ENCODE measurements at places on chromosomes 11 and 22.

- DNase-seq, result no peak
Observed at GRCh38 chr11:104763930-104764709, 134.1 kb downstream of the CASP12 start.

DNA sequence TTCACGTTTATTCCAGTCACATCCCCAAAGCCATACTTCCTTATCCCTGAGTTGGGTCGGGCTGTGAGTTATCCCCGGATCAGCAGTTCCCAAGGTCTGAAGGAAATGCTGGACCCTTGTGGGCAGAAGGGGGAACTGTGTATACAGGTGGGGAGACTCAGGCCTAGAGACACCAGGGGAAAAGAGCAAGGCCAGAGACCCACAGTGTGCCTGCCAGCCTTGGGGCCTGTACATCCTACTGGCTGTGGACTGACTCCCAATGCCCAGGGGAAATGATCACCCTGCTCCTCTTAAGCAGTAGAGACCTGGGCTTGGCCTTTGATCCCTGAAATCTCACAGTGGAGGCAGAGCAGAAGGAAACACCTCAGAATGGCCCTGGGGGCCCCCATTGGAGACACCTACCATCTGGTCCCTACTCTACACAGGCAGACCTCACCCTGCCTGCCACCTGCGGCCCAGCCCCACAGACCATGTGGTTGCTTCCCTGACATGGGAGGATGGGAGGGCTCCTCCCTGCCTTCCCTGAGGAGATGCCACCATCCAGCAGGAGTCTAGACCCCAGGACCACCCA, 1.3 kb downstream of the SELENOM start:
- no peak for DNase-seq

DNA sequence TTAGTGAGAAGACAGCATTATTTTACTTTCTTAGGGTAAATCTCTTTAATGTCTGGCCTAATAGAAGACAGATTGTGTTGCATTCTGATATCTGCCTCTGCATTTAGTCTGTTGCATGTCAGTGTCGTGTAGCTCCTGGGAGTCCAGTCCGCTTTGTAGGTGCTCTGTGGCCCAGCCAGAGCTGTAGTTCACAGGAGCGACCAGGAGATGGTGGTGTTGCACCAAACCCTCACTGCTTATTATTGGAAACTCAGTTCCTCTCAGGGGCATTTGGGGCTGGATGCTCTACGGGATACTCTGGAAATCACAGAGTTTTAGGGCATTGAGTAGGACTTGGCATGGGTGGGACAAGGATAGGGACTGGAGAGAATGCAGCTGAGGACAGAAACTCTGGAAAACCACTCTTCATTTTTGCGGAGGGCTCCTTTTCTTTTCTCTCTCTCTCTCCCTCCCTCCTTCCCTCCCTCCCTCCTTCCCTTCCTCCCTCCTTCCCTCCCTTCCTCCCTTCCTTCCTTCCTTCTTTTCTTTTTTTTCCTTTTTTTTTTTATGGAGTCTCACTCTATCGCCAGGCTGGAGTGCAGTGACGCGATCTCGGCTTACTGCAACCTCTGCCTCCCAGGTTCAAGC, 21.7 kb downstream of the MIAT start:
- DNase-seq, result peak; percentile 80

DNA sequence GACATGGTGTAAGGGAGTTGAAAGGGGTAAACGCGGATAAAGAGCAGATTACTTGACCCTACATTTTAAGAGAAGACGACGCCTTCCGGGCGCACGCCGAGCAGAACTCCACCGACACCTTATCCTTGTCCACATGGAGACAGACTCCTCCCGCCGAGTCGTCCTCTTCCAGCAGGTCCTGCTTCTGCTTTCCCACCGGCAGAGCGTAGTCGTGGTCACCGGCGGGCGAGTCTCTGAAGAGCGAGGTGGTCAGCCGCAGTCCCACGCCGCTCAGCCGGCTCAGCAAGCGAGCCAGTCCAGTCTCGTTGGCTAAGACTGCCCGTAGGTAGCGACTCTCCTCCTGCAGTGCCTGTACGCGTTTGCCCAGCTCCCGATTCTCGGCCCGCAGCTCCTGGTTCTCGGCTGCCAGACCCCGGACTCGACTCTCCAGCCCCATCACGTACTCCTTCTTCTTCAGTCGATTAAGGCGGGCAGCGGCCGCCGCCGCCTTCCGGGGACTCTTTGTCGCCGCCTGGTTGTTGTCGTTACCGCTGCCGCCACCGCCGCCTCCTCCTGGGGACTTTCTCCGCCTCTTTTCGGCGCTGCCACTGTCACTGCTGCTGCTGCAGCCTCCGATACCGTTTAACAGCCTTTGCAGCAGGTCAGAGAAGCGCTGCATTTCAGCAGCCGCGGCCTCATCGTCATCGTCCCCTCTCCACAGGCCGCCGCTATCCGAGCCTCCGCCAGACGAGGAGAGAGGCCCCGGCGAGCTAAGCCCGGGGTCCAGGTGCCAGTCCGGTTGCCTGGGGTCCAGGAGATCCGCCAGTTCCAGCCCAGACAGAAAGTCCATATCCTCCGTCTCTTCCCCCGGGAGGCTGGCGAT, 945 bp downstream of the CREBZF start:
- peak; percentile 87 for DNase-seq

DNA sequence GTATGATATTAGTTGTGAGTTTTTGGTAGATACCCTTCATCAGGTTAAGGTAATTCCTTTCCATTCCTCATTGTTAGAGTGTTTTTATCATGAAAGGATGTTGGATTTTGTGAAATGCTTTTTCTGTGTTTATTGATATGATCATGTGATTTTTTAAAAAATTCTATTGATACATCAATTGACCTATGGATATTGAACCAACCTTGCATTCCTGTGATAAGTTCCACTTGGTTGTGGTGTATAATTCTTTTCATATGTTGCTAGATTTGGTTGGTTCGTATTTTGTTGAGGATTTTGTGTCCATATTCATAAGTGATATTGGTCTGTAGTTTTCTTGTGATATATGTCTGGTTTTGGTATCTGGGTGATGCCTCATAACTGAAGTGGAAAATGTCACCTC, 6.7 kb downstream of the ANKRD13D start:
- DNase-seq, result no peak

DNA sequence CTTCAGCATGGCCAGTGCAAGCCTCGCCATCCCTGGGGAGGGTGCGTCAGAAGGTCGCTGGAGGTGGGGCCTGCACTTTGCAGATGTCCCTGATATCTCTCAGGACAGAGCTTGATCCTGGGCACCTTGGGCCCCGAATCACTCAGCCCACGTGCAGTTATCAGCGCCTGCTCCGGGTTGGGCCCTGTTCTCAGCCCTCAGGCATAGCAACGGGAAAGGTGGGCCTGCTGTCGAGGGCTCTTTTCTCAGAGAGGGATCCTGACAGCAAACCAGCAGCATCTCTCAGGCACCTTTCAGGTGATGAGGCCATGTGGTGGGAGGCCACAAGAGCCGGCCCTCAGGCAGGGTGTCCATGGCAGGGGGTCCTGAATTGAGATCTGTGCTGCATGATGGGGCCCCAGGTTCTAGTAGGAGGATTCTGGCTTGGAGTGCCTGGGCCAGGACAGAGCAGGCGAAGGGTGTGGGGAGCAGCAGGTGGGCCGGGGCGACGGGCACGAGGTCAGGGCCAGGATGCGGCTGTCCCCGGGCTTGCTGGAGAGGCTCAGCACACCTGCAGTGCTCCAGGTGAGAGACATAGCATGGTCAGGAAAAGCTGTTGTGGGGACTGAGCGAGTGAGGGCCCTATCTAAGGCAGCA, 280.5 kb downstream of the TBC1D22A start:
- DNase-seq, result no peak

- peak; percentile 81 for DNase-seq
Observed at GRCh38 chr22:29310863-29311339, 4.5 kb downstream of the GAS2L1 start.

GRCh38 chr11:2527621-2528291, 82.9 kb downstream of the KCNQ1 start:
- no peak for DNase-seq

DNA sequence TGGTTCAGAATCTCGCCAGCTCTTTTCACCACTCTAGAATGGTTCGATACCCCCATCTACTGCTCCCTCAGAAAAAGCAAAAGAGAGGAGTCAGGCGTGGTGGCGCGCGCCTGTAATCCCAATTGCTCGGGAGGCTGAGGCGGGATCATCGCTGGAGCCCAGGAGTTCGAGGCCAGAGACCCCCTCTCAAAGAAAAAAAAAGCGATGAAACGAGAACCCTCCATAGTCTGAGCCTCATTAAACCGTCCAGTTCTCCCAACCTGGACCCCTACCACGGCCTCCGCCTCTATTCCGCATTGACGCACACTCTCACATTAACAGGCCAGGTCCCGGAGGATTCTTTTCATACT, 439 bp downstream of the SPA17 start:
- DNase-seq, result no peak

- DNase-seq, result no peak
Observed at GRCh38 chr11:12539572-12539971, 134.6 kb upstream of the TEAD1 start.

- no peak for DNase-seq
Observed at GRCh38 chr11:100066399-100066798, 620.7 kb upstream of the ARHGAP42 start.

- DNase-seq, result no peak
Observed at GRCh38 chr11:69839516-69839915, 20.3 kb upstream of the FGF3 start.

GRCh38 chr22:44671742-44672141, 30.3 kb upstream of the PRR5 start:
- DNase-seq, result no peak

- no peak for DNase-seq
Observed at GRCh38 chr11:23540101-23540561, 679.9 kb upstream of the CCDC179 start.

GRCh38 chr22:46684706-46685105, 53.3 kb downstream of the CERK start:
- DNase-seq, result no peak

DNA sequence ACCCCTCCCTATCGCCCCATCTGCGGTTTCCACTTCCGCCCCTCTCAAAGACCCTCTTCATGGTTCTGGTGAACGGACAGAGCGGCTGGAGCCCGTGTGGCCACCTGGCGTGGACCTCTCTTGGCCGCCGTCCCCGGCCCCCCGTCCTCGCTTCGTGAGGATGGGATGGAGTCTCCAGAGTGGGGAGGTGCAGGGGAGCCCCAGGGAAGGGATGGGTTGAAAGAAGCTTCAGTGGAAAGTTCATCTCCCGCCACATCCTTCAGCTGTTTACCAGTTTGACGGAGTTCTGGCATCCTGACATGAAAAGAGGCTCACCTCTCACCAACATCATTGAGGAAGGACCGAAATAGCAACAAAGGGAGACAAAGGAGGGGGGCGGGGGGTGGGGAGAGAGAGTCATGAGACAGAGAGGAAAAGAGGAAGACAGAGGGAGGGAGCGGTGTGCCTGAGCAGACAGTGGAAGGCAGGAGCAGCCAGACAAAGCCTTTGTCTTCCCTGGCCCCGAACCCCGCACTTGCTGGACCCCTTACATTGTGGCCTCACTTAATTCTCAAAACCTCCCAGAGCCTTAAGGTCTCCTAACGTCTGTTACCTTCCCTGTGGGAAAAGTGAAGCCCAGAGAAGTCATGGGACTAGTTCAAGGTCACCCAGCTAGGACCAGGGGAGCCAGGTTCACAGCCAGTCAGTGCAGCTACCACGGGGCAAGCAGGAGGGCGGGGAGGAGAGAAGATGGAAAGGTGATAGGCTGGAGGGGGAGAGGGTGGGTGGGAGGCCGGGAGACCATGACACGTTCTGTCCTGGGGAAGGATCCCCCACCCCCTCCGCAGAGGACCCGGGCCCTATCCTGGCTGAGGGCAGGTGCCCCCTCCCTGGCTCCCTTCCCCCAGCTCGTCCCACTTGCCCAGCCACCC, 54.9 kb downstream of the CD6 start:
- DNase-seq, result no peak

GRCh38 chr11:123065621-123066020, 3.7 kb upstream of the HSPA8 start:
- DNase-seq, result no peak

DNA sequence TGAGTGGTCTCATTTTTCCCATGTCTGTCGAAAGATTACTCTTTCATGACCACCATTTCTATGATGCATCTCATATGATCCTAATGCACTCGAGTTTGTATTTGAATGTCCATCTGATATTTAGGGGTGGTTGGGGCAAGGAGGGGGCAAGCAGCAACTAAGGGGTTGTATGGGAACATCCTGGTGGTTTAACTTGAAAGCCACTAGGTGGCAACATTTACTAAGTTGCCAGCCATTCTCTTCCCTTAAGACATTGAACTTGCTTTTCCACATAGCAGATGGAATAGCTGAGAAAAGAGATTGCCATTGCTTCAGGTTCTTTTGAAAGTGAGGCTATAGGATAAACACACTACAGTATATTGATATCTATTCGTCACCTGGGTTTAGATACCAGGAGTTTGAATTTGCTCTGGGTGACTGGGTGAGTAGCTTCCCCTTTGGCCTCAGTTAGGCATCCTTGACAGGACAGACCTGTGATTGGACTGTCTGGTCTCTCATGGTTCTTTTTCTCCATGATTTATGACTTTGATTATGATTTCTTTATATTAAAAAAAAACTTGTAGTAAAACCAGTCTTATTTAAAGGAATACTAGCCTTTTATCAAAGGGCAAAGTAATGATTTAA, 32.4 kb downstream of the NF2 start:
- DNase-seq, result no peak

DNA sequence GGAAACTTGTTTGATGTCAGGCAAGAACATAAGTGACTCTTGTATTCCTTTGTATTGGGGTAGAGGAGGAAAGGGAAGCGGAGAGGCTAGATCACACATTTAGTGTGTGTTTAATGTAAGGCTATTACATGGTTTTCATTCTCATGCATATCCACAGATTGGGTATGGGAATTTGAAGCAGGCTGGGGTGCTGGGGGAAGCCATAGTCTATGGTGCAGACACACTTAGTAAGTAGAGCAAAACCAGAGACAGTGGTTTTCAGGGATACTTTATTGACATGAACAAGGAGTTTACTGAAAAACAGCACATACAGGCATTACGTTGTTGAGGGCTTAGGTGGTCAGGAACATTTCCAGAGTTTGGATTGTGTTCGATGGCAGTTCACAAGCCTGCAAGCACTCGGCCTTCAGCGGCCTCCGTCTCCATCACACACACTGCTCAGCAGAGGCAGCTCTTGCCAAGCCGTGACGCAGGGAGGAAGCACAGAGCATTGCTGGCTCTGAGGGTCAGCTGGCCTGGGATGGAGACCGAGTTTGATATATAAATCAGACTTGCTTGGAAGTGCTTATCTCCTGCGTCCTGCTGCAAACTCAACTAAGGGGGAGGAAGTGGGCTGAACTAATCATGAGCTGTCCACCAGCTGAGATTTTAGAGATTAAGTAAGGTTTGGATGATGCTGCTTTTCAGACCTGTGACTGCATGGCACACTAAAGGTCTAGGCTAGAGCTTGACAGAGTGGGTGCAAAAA, 25.3 kb downstream of the SCN3B start:
- no peak for DNase-seq

GRCh38 chr22:25970374-25970911, 198.8 kb upstream of the SEZ6L start:
- DNase-seq, result no peak

GRCh38 chr11:37364246-37364839, 766.3 kb upstream of the RAG2 start:
- no peak for DNase-seq

- peak; percentile 5 for DNase-seq
Observed at GRCh38 chr11:33375688-33376311, 118.6 kb downstream of the HIPK3 start.

Data from activated naive CD8-positive, alpha-beta T cell treated with anti-CD3 and anti-CD28 coated beads, Interleukin-2, amount 50 U/mL, for 24 hours (primary cell).